Activated CD8-positive, alpha-beta memory T cell treated with anti-CD3 and anti-CD28 coated beads for 4 hours (primary cell): ENCODE measurements at places on chromosomes 12 and 14.

- DNase-seq = no peak
Measured at GRCh38 chr12:101703487-101703886, 6.0 kb downstream of the CHPT1 start.

- DNase-seq = no peak
Measured at GRCh38 chr14:68499451-68499850, 293.4 kb downstream of the ZFP36L1 start.

GRCh38 chr12:88420457-88420856 lies 159.8 kb downstream of the KITLG start:
- DNase-seq = no peak

- DNase-seq = no peak
Measured at GRCh38 chr12:1246637-1247036, 255.6 kb downstream of the ERC1 start.

DNA sequence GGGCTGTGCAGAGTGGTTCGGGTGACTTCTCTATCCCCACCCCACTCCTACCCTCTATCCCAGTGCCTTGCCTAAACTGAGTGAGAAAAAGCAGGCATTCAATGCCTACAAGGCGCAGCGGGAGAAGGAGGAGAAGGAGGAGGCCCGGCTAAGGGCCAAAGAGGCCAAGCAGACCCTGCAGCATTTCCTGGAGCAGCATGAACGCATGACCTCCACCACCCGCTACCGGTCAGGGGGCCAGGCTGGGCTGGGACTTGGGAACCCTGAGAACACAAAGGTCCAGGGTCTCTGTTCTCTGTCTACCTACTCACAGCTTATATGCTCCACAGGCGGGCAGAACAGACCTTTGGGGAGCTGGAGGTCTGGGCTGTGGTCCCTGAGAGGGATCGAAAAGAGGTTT lies 11.7 kb downstream of the PRPF40B start:
- DNase-seq = no peak

DNA sequence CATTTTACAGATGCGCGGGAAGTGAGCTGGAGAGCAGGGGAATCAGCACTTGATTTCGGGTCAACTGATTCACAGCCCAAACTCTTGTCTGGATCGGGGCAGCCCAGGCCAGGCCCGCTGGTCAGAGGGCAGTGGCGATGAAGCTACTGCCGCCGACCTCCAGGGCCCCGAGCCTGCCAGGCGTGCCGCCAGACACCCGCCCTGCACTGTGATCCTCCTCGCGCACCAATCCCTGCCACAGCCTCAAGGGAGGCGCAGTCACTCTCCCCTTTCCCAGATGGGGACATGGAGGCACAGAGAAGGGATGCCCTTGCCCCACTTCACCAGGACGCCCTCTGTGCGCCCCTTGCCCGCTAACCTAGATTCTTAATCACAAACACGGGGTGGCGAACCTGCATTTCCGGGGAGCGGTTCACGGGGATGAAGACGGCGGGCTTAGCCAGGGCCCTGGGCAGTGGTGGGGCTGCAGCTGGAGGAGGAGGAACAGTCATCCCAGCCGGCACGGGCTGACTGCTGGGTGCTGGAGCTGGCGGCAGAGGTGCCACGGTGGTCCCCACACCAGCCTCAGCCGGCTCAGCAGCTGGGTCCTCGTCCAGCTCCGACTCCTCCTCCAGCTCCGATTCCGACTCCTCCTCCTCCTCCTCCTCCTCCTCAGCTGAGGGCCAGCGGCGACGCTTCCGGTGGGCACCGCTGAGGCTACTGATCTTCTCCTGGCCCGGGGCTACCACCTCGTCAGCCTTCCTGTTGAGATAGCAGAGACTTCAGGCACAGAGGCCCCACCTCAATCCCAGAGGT lies 8.6 kb downstream of the DHX37 start:
- no peak for DNase-seq

GRCh38 chr12:118357257-118358007 lies 15.3 kb downstream of the TAOK3 start:
- no peak for DNase-seq

DNA sequence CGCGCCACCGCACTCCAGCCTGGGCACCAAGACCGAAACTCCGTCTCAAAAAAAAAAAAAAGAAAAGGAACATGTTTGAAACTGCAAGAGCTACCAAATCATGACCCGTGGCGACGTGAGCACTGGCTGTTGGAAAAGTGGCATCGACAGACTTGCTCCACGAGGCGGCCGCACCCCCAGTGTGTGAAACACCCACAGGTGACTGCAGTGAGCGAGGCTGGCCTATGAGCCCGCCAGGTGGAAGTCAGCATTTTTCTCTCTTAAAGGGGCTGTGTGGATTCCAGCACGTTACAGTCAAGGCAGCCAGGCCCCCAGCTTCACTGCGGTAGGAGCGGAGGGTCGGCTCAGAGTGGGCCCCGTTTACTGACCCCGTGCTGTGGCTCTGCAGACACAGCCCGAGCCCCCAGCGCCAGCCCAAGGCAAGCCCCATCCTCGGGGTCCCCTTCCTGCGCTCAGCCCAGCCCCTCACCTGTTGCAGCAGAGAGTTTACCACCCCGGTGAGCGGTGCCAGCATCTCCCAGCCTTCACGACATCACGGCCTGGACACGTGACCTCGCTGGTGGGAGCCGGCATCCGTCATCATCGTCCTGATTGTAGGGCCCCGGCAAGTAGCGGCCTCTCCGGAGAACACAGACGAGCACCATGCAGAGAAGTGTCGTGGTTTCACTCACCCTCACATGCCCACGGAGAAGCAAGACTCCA lies 54.3 kb upstream of the FBRSL1 start:
- DNase-seq = no peak

DNA sequence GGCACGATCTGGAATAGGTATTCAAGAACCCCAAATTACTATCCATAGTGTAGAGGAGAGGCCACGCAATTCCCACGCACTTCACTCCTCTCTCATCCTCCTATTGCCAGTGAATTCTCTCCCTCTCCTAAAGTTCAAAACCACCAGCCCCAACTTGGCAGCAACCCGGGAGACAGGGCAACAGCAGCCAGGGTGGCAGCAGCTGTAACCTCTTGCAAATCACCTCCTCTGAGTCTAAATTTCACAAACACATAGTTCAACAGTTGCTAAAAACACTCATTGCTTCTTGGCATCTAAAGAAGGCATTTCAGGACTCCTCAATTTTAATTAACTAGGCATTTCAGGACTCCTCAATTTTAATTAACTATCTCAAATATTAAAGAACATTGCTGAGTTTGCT lies 37.7 kb upstream of the MANSC4 start:
- DNase-seq = no peak

DNA sequence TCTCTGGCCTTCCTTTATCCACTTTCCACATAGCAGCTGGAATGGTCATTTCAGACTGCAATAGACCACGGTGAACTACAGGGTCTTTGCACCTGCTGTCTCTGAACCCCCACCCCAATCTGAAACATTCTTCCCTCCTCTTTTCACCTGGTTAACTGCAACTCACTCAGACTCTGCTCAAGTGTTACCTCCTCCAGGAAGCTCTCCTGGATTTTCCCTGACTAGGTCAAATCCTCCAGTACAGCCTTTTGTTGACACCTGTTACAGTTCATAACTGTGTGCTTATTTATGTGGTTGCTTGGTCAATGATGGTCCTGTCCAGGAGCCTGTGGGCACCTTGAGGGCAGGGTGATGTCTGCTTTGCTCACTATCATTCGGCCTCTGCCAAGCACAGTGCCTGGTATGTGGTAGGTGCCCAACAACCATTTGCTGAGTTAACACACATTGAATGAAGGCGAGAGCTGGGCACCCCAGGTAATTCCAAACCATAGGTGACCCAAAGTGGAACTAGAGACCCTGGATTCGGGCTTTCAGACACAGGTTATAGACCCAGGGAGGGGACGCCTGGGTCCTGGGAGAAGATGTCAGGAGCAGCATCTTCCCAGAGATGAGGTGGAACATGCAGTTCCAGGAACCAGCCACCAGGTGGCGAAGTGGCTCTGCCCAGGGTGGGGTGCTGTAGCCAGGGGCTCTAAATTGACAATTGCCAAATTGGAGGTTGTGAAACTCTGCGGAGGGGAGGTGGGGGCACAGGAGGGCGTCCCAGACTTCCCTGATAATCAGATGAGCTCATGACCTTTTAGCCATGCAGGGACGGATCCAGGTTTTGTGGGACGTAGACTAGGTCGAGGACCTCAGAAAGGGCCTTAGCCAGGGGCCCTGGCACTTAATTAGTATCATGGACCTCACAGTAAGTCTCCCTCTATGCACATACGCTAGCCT lies 28.1 kb downstream of the TRPV4 start:
- DNase-seq = peak; percentile 23

DNA sequence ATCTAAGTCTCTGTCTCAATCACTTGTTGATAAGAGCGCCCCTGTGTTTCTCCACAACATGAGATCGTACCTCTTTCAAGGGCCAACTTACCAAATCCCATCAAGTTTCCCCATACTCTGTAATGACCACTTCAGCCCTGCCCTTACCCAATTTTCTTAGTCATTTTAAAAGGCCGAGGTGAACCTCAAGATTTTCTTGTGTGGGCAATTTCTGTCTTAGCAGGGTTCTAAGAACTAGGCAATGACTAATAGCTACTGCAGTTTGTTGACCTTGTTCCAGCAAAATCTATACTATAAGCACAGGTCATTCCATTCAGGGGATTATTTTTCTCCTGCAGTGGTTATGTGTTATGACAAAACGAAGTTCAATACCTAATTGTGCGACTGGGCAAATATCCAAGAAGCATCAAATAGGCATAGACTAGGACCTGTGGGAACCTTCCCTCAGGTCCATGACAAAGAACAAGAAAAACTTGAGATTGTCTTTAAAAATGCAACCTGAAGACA lies 359.8 kb downstream of the PCNX1 start:
- DNase-seq = no peak

DNA sequence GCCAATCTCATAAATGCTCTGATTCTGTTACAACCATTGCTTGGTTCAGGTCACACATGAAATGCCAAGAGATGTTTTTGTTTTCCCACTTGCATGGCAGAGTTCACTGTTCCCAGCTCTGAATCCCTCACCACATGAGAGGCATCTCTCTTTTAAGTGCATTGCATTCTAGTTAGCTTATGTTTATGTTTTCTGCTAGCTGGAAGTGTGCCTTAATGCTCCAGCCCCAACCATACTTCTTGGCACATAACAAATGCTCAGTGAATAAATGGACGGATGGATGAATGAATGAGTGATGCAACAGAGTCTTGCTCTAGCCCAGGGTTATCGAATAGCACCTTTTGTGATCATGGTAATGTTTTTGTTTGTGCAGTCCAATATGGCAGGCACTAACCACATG lies 197.3 kb downstream of the PPM1H start:
- no peak for DNase-seq

DNA sequence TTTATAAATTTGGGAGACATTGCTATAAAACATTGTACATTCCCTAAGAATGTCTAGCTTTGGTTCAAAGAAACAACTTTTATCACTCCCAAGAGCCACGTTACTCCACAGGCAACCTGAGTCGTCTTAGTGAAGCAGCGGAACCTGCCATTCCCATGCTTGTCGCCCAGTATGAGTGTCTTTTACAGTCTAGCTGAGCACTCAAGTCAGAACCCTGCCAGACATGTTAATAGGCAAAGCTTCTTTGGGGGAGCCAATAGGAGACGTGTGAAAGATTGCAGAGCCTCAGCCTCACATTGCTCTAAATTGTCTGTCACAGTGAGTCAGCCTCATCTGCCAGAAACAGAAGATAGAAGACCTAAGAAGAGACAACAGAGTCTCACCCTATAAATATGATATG lies 541.6 kb upstream of the FLRT2 start:
- DNase-seq = no peak

DNA sequence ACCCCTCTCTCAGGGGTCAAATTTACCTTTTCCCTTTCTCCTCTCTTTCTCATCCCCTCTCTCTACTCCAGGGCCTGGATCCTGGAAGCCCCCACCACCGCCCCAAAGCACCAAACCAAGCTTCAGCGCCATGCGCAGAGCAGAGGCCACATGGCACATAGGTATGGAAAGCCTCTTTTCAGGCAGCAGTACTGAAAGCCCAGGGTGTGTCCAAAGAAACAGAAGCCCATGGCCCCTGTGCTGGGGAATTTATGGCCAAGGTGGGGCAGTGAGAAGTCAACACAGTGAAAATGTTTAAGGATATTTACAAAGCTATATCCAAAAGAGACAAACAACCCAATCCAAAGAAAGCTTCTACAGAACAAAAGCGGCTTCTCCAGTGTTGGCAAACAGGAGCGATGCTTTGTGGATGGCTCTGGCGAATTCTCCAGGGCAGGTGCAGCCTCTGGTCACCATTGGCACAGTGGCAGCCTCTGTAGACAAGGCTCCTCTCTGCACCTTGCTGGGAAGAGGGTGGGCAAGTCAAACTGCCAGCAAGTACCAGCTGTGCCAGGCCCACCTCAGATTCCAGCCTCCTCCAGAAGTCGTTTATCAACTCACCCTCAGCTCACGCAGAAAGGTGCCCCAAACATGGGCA lies 4.7 kb upstream of the CPNE6 start:
- no peak for DNase-seq

GRCh38 chr14:104435147-104436046 lies 144.2 kb upstream of the C14orf180 start:
- DNase-seq = no peak

DNA sequence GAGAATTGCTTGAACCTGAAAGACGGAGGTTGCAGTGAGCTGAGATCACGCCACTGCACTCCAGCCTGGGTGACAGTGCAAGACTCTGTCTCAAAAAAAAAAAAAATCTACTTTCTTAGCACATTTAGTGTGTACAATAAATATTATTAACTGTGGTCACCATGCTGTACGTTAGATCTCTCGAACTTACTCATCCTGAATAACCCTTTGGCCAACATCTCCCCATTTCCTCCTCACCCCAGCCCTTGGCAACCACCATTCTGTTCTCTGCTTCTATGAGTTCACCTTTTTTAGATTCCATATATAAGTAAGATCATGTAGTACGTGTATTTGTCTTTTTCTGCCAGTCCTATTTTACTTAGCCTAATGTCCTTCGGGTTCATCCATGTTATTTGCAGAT lies 13.4 kb downstream of the FUT8 start:
- no peak for DNase-seq

- DNase-seq = no peak
Measured at GRCh38 chr12:128551266-128551665, 272.5 kb downstream of the SLC15A4 start.

DNA sequence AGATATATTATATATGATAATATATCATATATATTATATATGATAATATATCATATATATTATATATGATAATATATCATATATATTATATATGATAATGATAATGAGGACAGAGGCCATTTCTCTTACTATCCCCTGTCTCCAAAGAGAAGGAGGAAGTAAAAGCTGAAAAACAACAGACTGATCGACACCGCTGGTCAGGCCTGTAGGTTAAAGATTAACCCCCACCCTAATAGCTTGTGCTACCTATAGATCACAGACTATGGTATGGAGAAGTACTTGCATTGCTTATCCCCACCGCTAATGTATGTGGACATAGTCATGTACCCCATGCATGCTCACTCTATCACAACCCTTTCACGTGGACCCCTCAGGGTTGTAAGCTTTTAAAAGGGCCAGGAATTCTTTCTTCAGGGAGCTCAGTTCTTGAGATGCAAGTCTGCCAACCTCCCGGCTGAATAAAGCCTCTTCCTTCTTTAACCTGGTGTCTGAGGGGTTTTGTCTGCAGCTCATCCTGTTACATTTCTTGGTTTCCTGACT lies 786.1 kb upstream of the TMEM132C start:
- DNase-seq = no peak
